ENCODE measurements at places on chromosomes 1 and 21.

- DNase-seq: no peak
Measured at GRCh38 chr1:173934440-173934839, 17.3 kb upstream of the SERPINC1 start.

- no peak for DNase-seq
Measured at GRCh38 chr1:239311331-239311730, 75.0 kb upstream of the CHRM3 start.

DNA sequence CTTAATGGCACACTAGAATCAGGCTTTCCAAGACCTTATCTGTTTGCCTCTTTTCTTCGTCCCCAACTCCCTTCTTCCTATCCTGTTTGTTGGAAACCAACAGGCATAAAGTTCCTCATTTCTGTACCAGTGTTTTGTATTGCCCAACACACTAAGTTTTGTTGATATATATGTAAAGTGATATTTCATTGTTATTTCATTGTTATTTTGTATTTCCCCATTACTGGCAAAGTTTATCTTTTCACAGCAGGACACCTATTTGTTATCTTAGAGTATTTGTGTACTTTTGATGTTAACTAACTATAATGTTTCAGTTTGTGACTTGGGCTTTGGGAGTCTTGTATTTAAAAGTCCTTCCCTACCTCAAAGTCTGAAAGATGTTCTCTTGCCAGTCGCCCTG, 27.1 kb downstream of the FAM20B start:
- no peak for DNase-seq

DNA sequence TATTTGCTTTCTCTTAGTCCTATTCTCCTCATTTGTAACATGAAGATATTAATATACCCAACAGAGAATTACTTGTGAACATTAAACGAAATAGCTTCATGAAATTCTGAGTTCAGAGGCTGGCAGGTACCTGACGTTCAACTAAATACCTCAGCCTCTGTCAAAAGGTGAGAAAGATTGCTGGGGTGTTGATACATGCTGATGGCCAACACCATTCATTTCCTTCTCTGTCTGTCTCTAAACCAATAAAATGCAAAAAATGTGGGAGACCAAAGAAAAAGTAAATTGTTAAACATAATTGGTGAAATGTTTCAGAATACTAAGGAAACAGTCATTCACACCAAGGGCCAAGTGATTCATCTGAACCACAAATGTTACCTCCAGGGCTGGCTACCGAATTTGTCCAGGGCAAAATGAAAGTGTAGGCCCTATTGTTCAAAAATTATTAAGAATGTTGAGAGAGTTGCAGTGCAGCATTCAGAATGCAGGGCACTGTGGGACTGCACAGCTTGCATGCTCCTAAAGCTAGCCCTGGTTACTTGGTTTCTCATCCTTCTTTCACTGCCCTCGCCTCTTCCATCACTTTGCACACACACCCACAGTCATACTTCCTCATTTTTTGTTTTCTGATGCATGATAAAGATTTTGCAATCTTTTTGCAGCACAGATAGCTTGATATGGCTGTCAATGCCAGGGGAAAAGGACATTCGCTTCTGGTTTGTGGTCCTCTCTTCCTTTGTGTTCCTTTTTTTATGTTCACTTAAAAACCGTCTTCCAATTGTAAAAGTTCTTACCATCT, 414.3 kb upstream of the NR5A2 start:
- DNase-seq: no peak

GRCh38 chr21:46219591-46220239, 8.9 kb downstream of the LSS start:
- DNase-seq: no peak

- DNase-seq: no peak
Measured at GRCh38 chr1:150183061-150183460, 33.3 kb downstream of the PLEKHO1 start.

All from activated CD4-positive, alpha-beta T cell treated with anti-CD3 and anti-CD28 coated beads for 4 hours (primary cell).